HepG2 (cell line): ENCODE measurements at places on chromosomes 4 and X.

DNA sequence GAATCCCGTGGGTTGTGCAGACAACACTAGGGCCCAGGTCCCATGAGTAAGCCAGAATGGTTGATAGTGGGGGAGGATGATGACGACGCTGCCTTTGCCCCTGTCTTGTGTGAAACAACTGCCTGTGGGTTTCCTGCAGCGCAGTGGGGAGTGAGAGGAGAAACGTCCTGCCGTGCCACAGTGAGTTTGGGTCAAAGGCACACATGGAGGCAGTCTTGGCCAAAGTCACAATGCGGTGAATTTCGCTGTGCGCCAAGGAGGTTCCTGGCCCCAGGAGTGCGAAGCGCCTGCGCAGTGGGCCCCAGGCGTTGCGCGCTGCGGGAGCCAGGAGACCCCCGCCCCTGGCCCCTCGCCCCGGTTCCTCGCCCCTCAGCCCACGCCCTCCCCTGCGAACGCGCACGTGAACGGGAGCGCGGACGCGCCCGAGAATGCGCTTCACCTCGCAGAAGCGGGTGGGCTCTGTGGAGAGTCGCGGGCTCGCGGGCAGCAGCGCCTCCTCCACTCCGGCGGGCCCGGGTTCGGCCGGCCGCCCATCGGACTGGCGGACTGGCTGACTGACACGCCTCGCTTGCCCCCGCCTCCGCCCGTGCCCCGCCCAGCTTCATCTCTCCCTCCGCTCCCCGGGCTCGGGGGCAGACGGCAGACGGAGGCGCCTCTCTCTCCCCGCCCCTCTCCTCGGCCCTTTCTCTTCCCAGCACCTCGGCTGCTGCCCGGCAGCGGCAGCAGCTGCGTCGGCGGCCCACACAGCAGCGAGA lies at the start of gene NUDT10:
Gene NUDT10, plus strand, starts transcription at position 635 of the 755 bp plus-strand sequence. CDS start 144 bp downstream, outside the sequence.
- no peak for DNase-seq

DNA sequence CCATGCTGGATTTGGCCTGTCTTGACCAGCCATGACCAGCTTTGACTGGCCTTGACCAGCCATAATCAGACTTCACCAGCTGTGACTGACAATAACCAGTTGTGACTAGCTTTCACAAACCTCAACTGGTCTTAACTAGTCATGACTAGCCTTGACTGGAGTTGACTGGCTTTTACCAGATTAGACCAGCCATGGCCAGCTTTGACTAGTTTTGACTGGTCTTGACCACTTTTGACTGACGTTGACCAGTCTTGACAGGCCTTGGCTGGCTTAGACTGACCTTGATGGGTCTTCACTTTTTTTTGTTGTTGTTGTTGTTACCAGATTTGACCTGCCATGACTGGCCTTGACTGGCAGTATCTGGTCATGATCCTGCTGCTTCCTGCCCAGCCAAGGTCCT lies 67.4 kb downstream of the RLIM start:
- DNase-seq, result no peak

GRCh38 chr4:13478707-13479106 lies 5.4 kb downstream of the RAB28 start:
- no peak for DNase-seq

DNA sequence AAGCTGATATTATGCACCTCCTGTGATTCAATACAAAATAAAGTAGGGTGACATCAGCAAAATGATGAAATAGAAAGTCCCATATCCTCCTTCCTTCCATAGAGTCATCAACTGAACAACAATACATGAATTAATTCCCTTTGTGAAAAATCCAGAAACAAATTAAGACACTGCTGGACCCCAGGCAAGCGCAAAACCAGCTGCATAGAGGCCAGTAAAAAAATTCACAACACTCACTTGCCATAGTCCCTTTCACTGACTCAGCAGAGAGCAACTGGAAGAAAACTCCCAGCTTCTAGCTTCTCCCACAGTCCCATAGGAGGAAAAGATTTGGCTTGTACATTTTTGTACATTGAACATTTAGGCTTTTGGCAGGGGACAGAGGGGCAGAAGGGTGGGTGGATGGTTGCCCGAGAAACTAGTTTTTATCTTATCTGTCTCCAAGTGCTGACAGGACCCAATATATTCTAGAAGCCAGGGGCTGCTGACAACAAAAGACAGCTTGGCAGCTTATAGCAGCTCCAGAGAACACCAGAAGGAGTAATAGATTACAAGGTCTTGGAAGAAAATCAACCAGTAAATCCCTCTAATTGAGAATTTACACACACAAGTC lies 124.6 kb downstream of the NDST3 start:
- no peak for DNase-seq

DNA sequence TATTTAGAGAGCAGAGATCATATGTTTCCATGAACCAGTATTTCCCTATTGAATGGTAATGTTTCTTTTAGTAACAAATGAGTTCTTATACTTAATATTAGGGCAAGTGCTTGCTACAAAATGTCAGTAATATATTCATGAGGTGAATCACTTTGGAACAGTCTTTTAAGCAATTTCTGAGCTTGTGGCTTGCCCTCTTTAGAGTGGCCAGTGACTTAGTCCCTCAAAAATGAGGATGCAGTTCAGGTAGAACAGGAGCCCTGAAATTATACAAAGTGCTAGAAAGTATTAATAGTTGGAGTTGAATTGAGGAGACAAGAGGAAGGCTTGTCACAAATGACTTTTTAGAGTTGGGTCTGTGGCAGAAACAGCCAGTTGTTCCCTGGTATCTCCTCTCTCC lies 53.4 kb upstream of the PITX2 start:
- no peak for DNase-seq

GRCh38 chr4:66284991-66285451 lies 614.7 kb upstream of the EPHA5 start:
- DNase-seq, result no peak

DNA sequence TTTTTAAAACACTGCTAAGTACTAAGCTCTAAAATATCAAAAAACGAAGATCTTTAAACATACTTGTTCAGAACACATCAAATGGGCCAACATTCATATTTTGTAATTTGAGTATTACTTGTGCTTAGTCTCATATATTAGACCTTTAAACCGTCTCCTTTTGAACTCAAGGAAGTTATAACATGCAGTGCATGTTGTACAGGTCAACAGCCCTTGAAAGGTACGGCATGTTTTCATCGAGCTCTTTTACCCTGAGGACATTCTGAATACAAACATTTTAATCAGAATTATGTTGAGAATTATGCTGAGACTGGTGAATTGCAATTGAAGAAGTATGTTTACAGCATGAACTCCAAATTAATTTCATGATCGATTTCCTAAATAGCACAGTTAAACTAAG lies 7.0 kb upstream of the ASB11 start:
- no peak for DNase-seq

- DNase-seq, result no peak
Observed at GRCh38 chr4:158726633-158727032, 3.4 kb upstream of the PPID start.

DNA sequence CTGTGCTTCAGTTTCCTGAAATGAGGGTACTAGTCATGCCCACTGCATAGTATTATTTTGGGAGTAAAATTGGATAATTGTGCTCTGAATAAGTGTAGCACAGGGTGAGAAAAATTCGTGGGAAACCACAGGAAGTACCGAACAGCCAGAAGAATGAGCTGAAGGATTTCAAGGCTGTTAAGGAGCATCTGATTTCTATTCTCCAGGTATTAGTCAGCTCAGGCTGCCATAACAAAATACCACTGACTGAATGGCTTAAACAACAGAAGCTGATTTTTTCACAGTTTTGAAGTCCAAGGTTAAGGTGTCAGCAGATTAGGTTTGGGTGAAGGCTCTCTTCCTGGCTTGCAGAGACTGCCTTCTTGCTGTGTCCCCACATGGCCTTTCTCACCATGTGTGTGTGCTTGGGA lies 41.9 kb downstream of the WWC2 start:
- DNase-seq, result no peak

DNA sequence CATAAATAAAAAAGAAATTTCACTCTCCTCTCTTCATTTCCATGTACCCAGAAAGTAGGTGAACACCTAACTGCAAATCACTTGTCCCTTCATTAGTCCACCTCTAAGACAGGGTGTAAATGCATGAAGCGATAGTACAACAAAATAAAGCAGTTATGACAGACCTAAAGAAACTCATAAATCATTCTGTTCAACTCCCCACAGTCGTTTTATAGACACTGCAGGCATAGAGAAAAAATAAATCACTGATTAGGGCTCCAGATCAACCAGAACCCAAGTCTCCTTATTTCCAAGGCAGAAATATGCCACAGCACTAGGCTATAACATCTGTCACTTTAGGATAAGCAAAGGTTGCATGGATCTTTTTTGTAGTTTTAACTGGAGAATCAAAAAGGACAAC lies 3.0 kb downstream of the RASGEF1B start:
- no peak for DNase-seq

GRCh38 chrX:106716463-106716862 lies 10.0 kb upstream of the RNF128 start:
- no peak for DNase-seq

GRCh38 chr4:38449506-38450174 lies 214.4 kb upstream of the KLF3 start:
- peak; percentile 51 for DNase-seq

DNA sequence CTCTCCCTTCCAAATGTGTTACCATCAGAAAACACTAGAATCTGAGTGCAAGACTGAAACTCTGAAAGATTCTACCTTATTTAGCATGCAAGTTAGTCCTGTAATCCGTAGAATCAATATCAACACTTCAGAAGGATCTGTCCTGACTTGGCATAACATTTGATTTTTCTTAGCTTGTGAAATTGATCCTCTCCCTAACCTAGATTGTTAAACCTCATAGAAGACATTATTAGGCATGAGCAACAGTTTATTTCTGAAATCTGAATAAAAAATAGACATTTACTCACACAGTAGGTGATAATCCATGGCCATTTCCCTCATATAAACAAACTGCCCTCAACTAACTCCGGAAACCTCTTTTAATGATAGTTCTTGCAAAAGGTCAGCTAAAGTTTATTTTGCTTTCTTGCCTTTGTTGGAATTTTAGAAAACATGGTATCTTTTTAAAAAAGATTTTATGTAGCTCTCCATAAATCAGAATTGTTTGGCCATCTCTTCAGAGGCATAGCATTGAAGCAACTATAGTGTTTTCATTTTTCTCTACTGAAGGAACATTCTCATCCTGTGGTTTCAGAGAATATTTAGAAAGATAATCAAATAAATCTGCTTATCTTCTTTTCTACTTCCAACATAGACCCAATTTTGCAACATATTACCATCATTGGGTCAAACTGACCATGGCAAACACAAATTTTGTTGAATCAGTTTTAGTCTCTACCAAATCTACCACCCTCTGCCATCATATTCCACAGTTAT lies 38.5 kb upstream of the PDLIM5 start:
- no peak for DNase-seq

DNA sequence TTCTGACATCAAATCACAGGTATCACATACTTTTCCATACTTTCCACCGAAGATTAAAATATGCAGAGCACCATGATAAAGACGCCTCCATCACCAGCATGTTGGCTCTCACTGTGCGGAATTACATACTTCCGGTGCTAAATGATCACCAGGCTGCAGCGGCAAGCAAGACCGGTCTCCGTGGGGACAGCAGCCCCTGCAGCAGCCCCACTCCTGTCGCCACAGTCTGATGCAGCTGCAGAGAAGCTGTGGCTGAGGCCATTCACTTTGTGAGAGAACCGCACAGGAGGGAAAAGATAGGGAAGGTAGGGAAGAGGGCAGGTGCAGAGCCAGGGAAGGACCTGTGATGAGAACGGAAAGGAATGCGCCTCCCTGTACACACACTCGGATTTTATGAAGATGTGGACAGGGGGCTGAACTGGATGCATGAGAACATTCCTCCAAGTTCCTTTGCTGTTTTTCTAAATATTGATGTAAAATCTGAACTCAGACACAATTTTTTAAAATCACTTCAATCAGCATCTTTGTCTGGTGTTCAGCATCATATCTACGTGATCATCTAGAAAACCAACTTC lies 38.3 kb downstream of the AFAP1 start:
- DNase-seq, result no peak

GRCh38 chr4:80809039-80809729 lies 221.3 kb upstream of the BMP3 start:
- DNase-seq, result no peak

DNA sequence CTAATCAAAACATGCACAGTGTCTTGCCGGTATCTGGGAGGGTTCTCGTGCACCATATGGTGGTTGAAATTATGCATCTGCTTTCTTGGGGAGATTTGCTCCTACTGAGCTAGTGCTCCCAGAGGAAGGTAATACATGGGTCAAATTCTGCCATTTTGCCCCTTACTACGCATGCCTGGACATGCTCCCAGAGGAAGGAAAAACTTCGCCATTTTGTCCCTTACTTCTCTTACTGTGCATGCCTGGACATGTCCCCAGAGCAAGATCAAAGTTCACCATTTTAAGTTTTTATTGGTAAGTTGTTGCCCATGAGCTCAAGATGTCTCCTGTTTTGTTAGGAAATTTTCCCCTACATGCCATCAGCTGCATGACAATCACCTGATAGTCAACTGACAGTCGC lies 252.1 kb upstream of the KLHL4 start:
- no peak for DNase-seq

DNA sequence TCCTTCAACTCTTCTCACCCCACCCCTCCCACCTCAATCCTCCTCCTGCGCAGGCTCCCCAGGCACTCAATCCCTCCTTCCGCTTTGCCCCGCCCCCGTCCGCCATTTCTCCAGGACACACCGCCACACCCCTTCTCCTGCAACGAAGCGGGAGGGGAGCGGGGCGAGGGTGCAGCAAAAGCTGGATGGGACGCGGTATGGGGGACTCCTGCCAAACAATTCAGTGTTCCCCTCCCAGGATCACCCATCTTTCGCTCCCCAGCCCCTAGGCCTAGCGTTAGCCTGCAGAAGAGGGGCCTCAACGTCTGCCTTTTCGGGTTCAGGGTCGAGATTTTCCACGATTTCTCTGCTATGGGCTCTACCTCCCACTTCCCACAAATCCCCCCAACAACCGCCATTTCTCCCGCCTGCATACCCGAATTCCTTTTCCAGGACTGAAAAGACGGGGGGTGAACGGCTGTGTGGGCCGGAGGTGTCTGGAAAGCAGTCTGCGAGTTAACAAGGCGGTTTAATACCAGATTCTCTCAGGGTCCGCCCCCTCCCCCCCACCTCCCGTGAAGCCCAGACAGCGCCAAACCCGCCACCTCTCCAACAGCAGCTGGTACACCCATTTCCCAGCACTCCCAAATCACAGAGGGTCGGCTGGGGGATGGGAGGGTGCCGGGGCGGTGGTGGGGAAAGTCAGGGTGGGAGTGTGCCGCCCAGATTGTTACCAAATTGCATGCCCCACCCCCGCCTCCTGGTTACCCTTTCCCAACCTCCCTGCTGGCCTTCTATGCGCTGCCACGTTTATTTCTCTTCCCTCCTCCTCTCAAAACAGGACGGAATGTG lies 774 bp downstream of the ARMCX2 start:
- DNase-seq, result no peak

DNA sequence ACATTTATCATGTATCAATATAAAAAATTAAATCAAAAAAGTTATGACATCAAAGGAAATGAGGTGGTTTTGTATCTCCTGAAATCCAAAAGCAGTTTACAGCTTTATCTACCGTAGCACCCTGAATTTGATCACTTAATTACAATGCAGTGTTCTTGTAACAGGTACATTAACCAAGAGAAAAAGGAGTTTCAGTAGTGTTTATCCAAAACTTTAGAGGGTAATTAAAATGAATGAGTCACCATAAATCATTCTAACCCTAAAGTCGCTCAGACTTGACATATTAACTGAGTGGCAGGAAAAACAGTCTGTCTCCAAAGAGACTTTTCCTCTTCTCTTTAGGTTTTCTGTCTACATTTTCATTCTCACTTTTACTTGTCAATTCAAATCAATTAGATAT lies 907.6 kb upstream of the EPHA5 start:
- no peak for DNase-seq

- DNase-seq, result no peak
Observed at GRCh38 chr4:182971702-182972101, 54.5 kb upstream of the DCTD start.
